NCI-H748 treated with DMSO at 0.1 percent for 48 hours (cell line): ENCODE measurements at places on chromosomes 5 and 9.

GRCh38 chr5:8005416-8005815, 136.5 kb downstream of the MTRR start:
- DNase-seq: no peak

- DNase-seq: peak; percentile 96
These were observed at the start of gene ODF2 for GRCh38 chr9:128455849-128456612. Gene ODF2, plus strand, starts transcription at chr9:128456006. Its CDS starts 86 bp downstream, at chr9:128456092.

DNA sequence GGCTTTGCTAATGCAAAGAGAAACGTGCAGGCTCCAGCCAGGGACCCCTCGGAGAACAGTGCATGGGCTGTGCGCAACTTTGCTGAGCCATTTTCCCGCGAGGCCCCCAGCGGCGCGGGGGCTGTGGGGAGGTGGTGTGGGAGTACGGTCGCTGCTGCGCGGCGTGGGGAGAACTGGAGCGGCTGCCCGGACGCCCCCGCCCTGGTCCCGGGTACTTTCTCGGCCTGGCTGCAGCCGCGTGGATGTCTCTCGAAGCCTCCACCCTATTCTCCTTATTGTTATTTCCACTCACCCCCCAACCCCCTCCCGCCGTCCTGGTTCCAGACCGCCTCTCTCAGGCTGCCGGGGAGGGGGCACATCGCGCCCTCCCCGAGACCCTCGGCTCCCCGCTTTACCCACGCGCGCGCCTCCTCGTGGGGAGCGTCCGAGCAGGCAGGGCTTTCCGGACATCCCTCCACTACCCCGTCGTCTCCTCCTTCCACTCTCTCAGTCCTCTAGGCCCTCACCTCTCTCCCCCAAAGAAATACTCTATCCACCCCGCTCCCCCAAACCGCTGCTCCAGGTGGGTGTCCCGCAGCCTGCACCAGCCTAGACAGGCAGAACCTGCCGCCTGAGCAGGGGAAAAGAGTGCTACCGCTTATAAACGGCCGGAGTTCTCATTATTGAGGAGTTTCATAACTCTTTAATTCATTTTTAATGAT, 68.6 kb upstream of the TBCA start:
- no peak for DNase-seq

- no peak for DNase-seq
These were observed 51.3 kb downstream of the LHFPL2 start for GRCh38 chr5:78597068-78597973.

DNA sequence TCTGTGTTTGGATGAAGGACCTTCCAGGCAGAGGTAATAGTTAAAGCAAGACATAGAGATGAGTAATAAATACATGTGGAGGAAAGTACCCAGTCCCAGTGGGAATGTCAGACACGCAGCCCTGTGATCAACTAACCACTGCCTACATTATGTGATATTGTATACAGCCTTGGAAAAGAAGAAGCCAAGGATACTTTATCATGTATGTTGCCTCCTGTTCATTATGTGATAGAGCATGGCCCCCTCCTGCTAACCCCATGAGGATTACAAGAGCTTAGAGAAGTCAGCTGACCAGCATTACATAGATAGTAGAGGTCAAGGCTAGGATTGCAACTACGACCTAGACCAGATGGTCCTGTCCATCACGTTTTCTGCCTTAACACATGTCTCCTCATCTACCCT, 497.0 kb upstream of the TNC start:
- no peak for DNase-seq

- DNase-seq: no peak
These were observed 376.4 kb downstream of the KCTD16 start for GRCh38 chr5:144547098-144547499.

GRCh38 chr5:133456933-133457402, 155.4 kb downstream of the FSTL4 start:
- no peak for DNase-seq

- DNase-seq: no peak
These were observed 26.3 kb downstream of the GOLGA2 start for GRCh38 chr9:128249558-128249907.

GRCh38 chr5:40052808-40053207, 626.9 kb upstream of the PTGER4 start:
- no peak for DNase-seq
